ENCODE measurements at places on chromosomes 2 and 18.

GRCh38 chr2:7476371-7476770 is 559.2 kb downstream of the RNF144A start:
- no peak for DNase-seq

- DNase-seq, result no peak
These were observed 62.7 kb upstream of the CTDP1 start for GRCh38 chr18:79616651-79617510.

GRCh38 chr2:69084492-69084891 is 71.5 kb downstream of the ANTXR1 start:
- DNase-seq, result no peak

- no peak for DNase-seq
These were observed 43.8 kb upstream of the CDH19 start for GRCh38 chr18:66647671-66648070.

- DNase-seq, result no peak
These were observed 54.6 kb upstream of the PHLPP1 start for GRCh38 chr18:62660691-62661090.

DNA sequence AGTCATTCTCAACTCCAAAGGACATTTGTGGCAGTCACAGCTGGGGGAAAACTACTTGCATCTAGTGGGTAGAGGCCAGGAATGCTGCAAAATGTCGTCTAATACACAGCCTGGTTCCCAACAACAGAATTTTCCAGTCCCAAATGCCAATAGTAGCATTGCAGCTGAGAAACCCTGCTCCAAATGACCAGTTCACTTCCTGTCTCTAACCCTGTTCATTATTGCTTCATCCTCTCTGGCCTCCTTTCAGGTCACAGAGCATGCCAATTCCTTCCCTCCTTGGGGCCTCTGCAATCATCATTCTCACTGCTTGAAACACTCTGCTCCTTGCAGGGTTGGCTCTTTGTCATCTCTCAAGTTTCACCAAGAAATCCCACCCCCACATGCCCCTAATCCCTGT is 139.1 kb downstream of the IRS1 start:
- DNase-seq, result no peak

Measured in activated naive CD4-positive, alpha-beta T cell treated with anti-CD3 and anti-CD28 coated beads, Interleukin-2, amount 50 U/mL, for 16 hours (primary cell).